EH (cell line): ENCODE measurements at places on chromosomes 11 and 22.

- DNase-seq: no peak
Observed at GRCh38 chr22:46289244-46289891, 7.3 kb upstream of the GTSE1 start.

- DNase-seq: no peak
Observed at GRCh38 chr22:47484960-47485569, 722.6 kb downstream of the TBC1D22A start.

DNA sequence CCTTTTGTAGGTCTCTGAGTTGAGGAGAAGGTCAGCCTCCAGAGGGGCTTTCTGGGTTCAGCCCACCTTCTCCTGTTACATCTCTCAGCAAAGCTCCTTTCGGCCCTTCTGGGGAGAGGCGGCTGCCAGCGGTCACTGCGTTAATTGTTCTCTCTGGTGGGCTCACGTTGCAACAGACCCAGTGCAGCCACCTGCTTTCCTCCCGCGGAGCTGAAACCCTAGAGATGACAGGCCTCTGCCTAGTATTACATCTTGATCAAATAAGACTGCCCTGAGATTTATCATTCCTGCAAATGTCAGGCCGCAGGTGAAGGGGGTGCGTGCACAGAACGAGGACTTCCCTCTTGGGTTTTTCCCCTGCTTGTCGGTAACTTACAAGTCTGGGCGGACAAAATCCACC lies 43.2 kb upstream of the CREB3L1 start:
- no peak for DNase-seq

GRCh38 chr11:86490582-86490981 lies 115.9 kb downstream of the CCDC81 start:
- DNase-seq: no peak

GRCh38 chr11:19216021-19216420 lies 14.2 kb upstream of the CSRP3 start:
- DNase-seq: no peak

- peak; percentile 17 for DNase-seq
Observed at GRCh38 chr11:75371949-75372876, 20.8 kb upstream of the ARRB1 start.

DNA sequence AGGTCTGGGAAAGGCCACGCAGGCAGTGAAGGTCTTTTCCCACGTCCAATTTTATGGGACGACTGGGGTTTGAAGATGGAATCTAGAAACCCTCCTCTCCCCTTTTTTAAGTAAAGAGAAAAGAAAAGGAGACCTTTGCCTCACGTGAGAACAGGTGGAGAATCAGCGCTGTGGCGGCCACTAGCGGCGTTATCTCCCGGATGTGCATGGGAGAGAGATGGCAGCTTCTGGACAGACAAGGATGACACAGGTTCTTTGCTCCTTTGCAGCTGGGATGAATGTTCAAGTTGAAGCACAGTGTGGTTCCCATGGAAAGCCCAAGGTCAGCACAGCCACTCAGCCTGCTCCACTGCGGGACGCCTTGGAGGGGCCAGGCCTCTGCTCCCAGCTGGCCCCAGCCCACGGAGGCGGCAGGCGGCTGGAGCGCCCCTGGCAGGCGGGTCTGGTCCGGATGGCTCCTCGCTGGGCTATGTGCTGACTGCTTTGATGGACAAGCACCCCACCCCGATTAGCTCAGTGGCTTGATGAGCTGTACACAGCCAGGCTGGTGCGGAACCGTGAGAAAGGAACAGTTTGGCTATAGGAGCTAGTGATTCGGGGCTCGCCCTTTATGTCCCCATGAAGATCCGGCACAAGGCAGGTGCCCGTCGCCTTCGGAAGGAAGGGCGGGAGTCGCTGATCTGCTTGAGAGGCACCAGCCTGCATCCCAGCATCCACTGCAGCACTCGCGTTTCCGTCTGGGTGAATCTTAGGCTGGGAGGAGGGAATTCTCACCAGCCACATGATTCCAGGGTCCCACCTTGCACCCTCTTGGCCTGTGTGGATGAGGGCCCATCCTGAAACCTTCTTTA lies 14.5 kb upstream of the BID start:
- DNase-seq: no peak

GRCh38 chr11:107446822-107447431 lies 10.7 kb downstream of the CWF19L2 start:
- no peak for DNase-seq

- peak; percentile 50 for DNase-seq
Observed at GRCh38 chr11:68904248-68904847, 657 bp downstream of the IGHMBP2 start.

GRCh38 chr11:130625578-130626306 lies 177.3 kb downstream of the ADAMTS15 start:
- peak; percentile 54 for DNase-seq

DNA sequence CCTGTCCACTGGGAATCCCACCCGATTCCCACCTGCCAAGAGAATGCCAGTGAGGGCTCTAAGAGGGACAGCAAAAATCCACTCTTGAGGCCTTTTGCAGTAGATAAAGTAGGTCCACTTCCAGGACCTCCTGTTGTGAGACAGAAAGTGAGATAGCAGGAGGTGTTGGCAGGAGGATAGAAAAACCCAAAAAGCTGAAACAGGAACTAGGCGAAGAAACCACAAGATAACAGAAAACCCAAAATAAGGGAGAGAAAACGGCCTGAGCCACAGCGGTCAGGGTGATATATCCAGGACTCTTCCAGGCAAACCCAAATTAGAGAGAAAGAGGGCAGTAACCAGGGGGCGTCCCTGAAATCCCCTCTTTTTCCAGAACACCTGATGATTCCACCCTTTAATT lies 79.7 kb upstream of the LINC01488 start:
- DNase-seq: no peak

DNA sequence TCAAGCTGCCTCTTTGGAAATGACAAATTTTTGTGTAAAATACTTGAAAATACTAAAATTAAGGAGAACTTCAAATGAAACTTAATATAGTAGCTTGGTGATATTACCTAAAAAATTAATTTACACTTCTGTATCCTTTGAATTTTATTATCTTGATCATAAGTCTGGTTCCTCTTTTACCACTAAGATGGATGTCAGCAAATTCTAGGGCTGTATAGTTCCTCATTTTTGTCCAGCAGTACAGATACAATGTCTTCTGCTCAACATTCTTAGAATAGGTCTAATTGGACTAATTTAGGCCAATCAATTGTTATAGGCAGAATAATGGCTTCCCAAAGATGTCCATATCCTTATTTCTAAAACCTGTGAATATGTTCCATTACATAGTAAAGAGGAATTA lies 1298.0 kb upstream of the RAG2 start:
- DNase-seq: no peak

- peak; percentile 61 for DNase-seq
Observed at GRCh38 chr11:65262381-65262680, 569 bp downstream of the POLA2 start.

DNA sequence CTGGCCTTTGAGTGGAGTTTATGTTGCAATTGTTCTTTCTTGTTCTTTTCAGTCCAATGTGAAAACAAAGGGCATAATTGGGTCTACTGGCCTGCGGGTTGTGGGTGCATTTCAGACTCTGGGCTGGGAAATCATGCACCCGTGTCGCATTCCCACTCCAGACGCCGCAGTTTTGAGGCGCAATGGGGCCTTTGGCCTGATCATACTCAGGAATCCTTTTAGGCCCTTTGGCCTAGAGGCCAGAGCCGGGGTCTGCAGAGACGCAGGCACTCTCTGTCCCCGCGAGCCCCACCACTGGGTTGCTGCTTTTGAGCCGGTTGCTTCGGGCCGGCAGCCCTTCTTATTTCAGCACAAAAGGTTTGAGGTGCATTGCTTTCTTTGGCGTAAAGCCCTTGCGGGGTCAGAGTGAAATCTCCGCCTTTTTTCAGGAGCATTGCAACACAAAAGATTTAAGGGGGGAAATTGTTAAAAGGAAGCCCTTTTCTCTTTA lies 48.4 kb upstream of the DBX1 start:
- no peak for DNase-seq

GRCh38 chr22:50157709-50158375 lies 12.7 kb upstream of the PANX2 start:
- no peak for DNase-seq

DNA sequence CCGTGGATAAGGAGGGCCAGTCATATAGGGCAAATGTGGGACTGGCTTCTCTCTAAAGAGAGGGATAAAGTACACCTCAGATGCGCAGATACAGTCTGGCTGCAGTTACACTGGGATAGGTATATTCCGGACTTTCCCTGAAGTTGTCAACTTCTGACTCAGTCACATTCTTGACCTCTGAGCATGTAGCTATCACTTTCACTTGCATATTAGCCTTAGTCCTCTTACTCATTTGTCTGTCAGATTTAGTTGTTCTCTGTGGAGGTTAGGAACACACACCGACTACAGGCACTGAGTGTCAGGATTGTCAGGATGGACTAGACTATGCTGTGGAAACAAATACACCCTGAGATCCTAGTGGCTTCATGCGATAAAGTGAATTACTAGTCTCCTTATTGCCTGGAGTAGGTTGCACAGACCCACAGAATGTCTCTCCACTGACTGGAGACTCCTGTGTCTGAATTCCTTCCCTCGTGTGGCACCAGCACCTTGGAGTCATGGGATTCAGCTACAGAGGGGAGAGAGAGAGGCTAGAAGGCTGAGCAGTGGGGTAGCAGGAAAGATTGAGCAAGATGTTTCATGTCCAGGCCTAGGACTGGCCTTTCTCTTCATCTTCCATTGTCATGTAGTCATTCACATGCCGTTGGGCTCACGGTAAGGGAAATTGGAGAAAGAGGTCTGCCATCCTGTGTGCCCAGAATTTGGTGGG lies 654.3 kb downstream of the NTM start:
- DNase-seq: peak; percentile 83

DNA sequence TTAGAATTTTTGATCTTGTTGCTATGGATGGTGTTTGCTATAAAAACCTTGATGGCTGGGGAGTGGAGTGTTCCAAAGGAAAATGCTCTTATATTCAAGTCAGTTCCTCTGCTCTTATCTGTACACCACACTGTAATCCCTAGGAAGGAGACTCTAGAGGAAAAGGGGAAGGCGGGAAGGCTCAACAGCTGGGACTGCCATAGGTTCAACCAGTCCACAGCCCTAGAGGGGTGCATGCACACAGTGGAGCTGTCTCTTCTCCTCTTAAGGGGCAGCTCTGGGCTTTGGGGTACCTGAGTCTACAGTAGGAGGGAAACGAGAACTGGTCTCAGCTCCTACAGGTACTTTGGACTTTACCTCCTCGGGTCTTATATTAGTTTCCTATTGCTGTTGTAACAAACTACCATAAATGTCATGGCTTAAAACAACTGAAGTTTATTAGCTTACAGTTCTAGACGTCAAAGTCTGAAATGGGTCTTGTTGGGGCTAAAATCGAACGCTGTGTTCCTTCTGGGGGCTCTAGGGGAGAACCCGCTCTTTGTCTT lies 77.2 kb upstream of the ZBED5 start:
- no peak for DNase-seq

GRCh38 chr11:44250421-44250820 lies 59.5 kb downstream of the ALX4 start:
- DNase-seq: no peak

DNA sequence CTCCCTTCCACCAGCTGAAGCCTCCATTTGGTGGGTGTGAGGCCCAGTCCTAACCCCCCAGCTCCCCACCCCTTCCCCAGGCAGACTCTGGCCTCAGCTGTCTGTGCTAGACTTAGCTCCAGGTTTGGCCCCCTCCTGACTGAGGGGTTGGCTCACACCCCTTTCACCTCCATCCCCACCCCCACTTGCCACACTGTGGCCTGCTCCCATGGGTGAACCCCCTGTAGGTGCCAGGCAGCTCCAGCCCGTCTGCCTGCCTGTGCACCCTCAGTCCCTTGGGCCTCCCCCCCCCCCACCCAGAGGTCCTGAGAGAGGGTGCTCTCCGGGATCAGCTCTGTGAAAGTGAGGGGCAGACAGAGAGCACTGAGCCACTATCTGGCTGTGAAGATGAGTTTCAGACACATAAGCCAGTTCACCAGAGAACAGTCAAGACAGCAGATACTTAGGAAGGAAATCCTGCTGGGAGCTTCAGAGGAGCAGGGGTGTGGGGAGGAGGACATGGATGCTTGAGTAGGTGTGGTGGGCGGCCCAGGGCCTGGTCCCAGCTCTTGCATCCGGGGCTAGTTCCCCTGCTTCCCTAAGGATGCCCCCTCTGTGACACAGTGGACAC lies 36.2 kb downstream of the PPM1F start:
- DNase-seq: no peak

- no peak for DNase-seq
Observed at GRCh38 chr11:44687388-44687787, 39.4 kb upstream of the TSPAN18 start.

DNA sequence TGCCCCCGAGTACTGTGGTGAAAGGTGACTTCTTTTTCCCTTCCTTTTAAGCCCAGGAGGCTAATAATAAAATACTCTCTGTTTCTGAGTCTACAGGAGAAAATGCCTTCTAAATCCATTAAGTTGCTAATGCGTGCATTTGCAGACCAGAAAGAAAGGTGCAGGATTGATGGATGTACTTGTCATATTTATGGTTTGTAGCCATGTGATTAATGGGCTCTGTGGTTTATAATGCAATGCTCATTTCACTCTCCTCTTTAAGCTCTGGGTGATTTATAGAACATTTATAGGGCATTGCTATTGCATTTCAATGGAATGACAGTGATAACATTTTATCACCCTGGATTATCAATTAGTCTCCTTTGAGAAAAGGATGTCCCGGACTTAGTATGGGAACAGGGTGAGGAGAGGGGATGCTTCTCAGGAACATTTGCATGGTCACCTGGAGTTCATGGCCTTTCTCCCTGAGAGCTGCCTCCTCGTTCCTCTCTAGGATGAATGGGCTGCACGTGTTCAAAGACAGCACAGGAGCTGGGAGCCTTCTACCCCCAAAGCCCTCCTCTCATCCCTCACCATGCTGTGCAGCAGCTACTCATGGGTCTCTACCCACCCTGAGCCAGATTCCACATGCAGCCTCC lies 82.8 kb upstream of the HMGXB4 start:
- no peak for DNase-seq

DNA sequence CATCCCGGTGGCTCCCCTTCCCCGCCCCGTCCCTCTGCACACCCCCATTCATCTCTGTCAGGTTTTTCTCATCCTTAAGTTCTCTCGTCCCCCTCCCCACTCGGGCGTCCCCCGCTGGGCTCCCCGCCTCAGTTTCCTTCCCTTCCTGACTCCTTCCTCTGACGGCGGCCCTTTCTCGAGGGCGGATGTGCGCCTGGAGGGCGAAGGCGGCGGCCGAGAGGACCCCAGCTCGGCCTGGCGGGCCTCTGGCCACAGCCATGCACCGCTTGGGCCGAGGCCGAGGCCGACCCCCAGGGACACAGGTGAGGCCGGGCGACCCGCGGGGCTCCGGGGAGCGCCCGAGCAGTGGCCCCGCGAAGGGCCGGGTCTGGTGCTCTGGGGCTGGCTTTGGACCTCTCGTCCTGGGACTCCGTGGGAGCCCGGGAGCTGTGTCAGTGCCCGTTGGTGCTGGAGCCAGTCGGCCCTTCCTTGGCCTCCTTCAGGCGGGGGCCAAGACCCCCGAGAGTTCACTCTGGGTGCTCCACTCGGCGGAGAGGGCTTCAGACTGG lies 2.9 kb downstream of the PHLDB1 start:
- DNase-seq: no peak

GRCh38 chr11:13949876-13950275 lies 12.6 kb upstream of the SPON1 start:
- peak; percentile 47 for DNase-seq

- peak; percentile 16 for DNase-seq
Observed at GRCh38 chr11:111983187-111983986, 41.8 kb upstream of the DLAT start.

GRCh38 chr22:30354644-30355043 lies 2.0 kb downstream of the SF3A1 start:
- no peak for DNase-seq

- no peak for DNase-seq
Observed at GRCh38 chr11:36394056-36394455, 98.0 kb downstream of the PRR5L start.

- peak; percentile 82 for DNase-seq
Observed at GRCh38 chr11:102436561-102436960, 16.0 kb downstream of the TMEM123 start.
